ENCODE measurements at places on chromosomes 4 and X.

- no peak for DNase-seq
Observed at GRCh38 chrX:99887918-99888317, 522.2 kb downstream of the PCDH19 start.

GRCh38 chr4:78971776-78972175 is 32.5 kb upstream of the PAQR3 start:
- DNase-seq = no peak

DNA sequence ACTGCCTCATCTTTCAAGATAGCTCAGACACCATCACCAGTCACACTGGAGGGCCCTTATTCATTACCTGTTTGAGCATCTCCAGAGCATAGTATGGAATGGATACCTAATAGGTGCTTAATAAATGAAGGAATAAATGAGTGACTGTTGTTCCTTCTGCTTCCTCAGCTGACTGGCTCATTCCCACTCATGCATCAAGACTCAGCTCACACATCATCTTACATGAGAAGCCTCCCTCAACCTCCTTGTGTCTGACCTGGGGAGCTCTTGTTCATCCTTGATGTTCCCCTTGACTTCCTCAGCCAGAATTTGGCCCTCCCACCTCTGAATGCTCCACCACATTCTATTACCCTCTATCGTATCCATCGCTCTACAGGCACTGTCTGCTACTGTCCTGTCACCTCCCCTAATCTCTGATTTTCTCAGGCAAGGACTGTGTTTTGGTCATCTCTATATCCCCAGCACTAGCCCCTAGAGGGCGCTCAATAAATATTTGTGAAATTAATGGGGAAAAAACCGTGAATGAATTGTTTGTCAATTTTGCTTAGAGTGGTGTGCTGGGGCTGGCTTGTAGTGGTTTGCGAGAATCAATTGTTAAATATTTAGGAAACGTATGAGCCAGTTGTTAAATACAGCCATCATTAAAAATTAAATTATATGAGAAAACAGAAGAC is 88.3 kb downstream of the NHSL2 start:
- peak; percentile 39 for DNase-seq

DNA sequence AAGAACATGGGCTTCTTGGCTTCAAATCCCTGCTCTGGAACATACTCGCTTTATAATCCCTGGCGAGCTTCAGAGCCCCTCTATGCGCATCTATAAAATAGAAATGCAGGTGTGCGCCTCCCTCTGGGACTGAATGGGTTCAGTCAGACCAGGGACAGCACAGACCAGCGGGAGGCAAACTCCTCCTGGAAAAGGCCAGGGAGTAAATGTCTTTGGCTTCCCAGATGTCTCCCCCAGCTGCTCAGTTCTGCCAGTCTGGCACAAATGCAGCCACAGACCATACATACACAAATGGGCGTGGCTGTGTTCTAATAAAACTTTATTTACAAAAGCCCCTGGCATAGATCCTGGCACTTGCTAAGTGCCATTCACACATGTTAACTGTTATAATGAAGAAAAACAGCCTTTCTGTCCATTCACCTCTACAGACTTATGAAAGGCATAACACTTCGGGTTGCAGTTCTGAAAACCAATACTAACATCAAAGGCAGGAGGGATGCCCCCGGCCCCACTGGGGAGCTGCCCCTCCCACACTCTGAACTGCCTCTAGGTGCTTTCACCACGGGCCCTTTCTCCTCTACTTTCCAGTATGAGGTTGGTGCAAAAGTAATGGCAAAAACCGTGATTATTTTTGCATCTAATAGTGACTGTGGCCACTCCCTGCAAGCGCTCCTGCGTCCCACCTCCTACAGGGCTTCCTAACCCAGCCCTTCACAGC is 4.6 kb downstream of the JAKMIP1 start:
- no peak for DNase-seq

DNA sequence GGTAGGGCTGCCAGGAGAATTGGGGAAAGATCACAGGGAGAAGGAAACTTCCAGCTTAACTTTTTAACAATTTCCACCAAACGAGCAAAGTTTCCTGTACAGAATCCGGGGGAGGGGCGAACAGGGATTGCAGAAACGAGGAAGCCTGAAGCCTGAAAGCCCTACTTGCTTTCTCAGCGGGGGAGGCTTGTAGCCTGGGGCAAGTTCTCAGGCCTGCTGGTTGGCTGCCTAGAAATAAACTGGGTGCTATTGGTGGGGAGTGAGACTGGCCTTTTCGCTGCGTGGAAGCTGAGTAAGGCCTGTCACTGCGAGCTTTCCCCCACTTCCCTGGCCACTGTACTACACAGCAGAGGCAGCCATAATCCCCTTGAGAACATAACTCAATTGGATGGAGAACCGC is 110.8 kb upstream of the ATP8A1 start:
- no peak for DNase-seq

DNA sequence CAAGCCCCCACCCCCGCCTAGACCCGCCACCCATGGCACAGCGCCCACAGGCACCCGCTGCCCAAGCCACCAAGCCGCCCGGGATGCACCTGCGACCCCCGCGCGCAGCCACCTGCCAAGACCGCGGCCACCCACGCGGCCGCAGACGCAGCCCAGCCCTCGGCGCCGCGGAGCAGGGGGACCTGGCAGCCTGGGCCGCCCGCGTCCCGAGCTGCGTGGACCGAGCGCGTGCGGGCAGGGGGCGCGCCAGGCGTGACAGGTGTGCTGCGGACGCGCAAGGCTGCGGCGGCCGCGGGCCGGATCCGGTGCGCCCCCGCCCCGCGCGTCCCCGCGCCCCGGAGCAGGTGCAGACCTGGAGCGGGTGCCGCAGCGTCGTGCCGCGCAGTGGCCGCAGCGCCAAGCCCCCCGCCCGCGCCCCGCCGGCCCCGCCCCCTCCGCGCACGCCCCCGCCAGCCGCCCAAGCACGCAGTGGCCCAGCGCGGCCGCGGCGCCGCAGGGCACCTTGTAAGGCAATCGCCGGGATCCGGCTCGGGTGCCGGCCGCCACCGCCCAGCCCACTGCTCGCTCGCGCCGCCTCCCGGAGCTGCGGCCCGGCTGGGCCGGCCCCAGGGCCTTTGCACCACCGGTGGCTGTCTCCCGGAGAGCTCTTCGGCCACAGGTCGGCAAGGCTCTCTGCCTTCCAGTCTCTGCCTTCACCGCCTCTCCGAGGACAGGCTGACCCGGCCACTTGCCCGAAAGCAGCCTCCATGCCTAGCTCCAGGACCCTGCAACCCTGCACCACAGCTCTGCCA is at the start of gene PNCK:
Gene PNCK, minus strand, starts transcription at position 386 of the 791 bp plus-strand sequence. CDS start 737 bp downstream, outside the sequence.
- DNase-seq = no peak

DNA sequence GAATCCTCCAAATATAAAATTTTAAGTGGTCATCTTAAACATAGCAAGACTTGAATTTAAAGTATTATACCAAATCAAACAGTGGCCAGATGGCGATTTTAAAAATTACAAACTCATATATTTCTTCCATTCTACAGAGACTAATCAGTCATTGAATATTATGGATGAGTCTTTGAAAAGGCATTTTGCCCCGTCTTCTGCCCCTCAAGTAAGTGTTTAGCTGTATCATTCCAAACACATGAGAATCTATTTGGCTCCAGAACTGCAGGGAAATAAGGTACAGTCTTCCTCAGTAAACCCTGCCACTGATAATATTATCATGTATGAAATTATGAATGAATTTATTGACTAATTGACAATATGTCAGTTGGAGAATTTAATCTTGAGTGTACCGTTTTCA is 191.0 kb downstream of the SLC7A11 start:
- DNase-seq = peak; percentile 25

GRCh38 chr4:74962584-74962983 is 29.7 kb downstream of the PARM1 start:
- DNase-seq = no peak

DNA sequence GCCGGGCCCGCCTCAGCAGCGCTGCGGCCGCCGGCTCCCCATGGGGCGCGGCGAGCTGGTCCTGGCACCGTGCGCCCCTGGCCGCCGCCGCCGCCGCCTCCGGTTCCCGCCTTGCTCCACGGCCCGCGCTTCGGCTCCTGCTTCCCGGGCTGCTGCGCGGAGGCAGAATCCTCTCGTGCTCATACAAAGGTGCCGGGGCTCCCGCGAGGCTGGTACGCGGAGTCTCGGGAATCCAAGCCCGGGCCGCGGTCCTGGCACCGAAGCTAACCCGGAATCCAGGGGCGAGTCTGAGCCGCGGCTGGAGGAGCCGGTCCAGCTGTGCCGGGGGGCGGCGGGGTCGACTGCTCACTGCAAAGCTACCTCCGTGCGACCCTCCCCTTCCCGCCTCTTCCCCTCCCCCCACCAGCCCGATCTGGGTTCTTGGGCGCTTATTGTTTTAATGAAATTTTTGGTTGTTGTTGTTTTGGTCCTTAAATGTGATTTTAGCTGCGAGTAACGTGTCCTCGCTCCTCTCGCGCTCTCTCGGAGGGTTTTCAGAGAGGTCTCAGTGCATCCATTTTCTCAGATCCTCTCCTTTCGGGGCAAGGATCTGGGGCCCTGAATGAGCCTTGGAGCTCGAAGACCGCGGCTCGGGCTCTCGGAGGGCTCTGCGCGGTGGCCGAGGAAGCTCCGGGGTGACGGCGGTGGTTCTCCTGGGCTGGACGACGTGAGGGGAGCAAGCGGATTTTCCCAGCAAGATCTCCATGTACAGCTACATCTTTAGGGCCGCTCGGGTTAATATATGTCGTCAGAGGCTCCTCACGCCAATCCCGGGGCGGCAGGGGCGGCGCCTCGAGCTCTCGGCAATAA is at the start of gene HAND2:
Gene HAND2, minus strand, starts transcription at position 753 of the 849 bp plus-strand sequence. CDS start 940 bp downstream, outside the sequence.
- DNase-seq = peak; percentile 86

DNA sequence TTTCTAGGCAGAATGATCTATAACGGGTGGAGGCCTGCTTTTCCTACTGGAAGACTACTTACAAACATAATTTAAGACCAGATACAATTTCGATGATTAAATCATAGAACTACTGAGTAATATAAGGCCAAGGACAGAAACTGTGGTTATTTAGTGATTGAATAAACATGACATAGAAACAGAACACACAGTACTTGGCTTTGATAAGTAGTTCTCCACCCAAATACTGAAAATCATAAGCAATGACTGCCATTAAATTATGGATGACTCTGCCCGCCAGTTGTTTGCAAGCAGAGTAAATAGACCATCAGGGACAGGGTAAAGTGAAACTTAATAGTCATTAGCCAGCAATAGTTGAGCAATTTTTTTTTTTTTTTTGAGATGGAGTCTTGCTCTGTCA is 17.2 kb upstream of the SMIM14 start:
- no peak for DNase-seq

DNA sequence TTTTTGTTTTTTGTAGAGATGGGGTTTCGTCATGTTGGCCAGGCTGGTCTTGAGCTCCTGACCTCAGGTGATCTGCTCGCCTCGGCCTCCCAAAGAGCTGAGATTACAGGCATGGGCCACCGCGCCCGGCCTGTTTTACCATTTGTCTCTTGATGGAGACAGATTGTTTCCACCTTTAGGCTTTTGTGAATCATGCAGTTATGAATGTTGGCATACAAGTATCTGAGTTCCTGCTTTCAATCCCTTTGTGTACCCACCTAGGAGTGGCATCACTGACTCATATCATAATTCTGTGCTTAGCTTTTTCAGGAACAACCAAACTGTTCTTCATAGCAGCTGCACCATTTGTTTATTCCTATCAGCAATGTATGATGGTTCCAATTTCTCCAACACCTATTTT is 20.2 kb upstream of the MGST2 start:
- no peak for DNase-seq

DNA sequence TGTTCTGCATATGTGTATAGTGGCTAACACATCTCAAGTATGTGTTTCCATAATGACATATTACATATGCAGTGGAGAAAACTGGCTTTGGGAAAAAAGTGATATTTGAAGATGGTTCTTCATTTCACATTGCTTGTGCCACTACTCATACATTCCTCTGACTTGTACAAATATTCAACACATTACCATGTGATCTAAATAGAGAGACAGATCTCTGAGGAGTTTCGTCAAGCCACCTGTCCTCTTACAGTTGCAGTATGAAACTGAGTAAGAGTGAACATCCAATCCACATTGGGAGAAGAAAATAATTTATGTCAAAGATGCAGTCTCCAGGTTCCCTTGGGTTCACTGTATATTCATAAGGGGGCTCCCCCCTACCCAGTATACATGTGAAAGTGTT is 123.9 kb downstream of the KDR start:
- no peak for DNase-seq

GRCh38 chrX:130878350-130879341 is 24.4 kb downstream of the ENOX2 start:
- DNase-seq = peak; percentile 67

GRCh38 chr4:113153529-113154101 is 104.2 kb downstream of the ANK2 start:
- DNase-seq = no peak

- no peak for DNase-seq
Observed at GRCh38 chrX:76195579-76195978, 22.7 kb downstream of the PBDC1 start.

- no peak for DNase-seq
Observed at GRCh38 chr4:16642897-16643296, 255.5 kb downstream of the LDB2 start.

DNA sequence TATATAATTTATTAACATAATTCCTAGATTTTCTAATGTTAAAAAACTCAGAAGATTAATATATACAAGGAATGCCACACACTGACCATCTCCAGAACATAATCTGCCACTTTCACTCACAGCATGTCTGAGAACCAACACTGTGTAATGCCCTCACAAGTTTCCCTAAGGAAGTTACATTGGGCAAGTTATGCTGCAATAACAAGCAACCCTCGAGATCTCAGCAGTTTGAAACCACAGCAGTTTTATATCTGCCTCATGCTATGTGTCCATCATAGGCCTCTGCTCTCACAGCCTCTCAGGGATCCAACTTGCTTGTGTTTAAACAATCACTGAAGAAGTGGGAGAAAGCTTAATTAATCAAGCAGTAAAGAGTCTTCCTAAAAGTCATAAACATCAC is 250.0 kb upstream of the SLC7A11 start:
- DNase-seq = no peak

- DNase-seq = no peak
Observed at GRCh38 chr4:82373486-82373815, 340 bp downstream of the HNRNPD start.

- DNase-seq = no peak
Observed at GRCh38 chr4:114698231-114698630, 99.6 kb downstream of the UGT8 start.

DNA sequence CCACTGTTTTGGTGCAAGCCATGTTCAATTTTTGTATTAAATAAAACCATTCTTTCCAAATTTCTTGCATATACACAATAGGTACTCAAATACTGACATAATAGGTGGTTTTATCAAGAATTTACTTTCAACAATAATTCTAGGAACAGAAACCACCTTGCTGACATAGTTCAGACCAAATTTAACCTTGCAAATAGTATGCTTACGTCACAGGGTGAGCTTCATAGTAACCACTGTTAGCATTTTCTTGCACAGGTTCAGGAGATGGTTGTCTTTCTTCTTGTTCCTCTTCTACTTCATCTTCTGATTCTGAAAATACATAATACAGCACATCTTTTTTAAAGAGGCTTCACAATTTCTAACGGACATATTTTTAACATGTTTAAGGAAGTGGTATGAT is 17.6 kb downstream of the G3BP2 start:
- no peak for DNase-seq

GRCh38 chr4:2256781-2257191 is 5.1 kb downstream of the MXD4 start:
- DNase-seq = no peak
